ENCODE measurements at places on chromosomes 12 and 14. TPM values are rescaled to one million over a fixed set of nuclear protein-coding genes. Genes with fewer than 3 reads are reported as not detected.

Gene P2RX2
- total RNA-seq = 0.37 TPM

Gene RASAL1
- total RNA-seq = 4.1 TPM

DNA sequence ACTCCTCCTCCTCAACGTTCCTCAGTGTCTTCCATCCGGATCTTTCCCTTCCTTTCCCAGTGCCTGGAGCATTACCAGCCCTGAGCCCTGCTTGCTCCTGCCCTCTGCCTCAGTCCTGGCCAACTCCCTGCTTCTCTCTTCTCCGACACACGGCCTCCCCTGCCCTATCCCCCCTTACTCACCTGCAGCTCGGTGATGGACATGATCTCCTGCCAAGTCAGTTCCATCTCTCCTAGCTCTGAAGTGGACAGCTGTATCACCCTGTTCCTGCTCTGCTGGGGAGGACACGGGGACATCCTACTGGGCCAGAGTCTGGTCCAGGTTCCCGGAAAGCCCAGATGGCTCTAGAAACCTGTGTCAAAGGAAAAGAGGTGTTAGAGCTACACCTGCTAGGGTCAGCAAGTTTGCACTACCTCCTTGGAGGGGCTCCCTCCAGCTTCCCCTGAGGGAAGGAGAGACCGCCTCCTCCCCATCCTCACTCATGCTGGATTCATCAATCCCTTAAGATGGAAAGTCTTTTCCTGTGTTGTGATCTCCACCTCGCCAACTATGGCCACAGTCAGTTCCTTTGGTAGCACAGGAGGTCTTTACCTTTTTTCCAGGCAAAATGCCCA, 5.8 kb downstream of the NFE2 start:
- no peak for DNase-seq

GRCh38 chr14:44505588-44505987, 1.5 kb downstream of the FSCB start:
- DNase-seq = no peak

GRCh38 chr12:67546746-67547145, 101.8 kb upstream of the DYRK2 start:
- DNase-seq = no peak

DNA sequence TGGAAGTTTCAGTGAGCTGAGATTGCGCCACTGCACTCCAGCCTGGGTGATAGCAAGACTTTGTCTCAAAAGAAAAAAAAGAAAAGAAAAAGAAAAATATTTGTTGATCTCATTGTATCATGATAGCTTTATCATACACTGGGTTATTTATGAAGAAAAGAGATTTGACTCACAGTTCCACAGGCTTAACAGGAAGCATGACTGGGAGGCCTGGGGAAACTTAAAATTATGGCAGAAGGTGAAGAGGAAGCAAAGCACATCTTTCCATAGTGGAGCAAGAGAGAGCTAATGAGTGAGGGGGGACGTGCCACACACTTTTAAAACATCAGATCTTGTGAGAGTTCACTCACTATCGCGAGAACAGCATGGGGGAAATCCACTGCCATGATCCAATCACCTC, 72.7 kb upstream of the FUT8 start:
- no peak for DNase-seq

GRCh38 chr14:53824061-53824460, 132.6 kb downstream of the BMP4 start:
- DNase-seq = no peak
